ENCODE measurements at places on chromosomes 3 and 15.

GRCh38 chr3:159263750-159264553, 462.1 kb downstream of the MFSD1 start:
- no peak for DNase-seq

- DNase-seq: no peak
Observed at GRCh38 chr15:56339594-56339993, 25.6 kb upstream of the TEX9 start.

GRCh38 chr3:101851072-101851770, 1.9 kb downstream of the NFKBIZ start:
- DNase-seq: no peak

- no peak for DNase-seq
Observed at GRCh38 chr3:36774052-36774451, 9.7 kb upstream of the DCLK3 start.

DNA sequence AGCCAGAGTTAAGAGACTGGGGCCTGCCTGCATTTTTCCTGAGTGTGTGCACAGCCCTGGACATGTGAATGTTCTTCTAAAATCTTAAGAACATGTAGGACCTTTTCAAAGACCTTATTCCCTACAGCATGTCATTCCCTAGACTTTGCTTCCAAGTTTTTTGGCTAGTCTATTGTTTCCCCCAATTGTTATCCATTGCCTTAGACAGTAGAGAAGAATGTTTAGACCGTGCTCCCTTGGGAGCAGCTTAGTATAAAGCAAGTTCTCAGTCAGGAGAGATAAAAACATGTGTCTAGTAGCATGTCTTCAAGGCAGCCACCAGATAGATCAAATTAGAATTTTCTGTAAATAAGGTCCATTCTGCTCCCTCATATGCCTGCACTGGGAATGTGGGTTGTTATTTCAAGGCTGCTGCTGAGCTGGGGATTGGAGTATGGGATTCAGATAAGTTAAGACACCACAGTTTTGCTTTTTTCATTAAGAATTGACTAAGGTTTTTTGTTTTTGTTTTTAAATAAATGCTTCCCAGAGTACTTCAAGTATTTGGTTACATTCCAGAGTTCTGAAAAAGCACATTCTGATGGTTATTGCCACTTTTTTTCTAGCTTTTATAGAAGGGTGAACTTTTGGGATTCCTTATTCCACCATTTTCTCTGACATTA, 246.7 kb downstream of the RORA start:
- no peak for DNase-seq
